Stimulated activated CD8-positive, alpha-beta memory T cell treated with anti-CD3 and anti-CD28 coated beads, Interleukin-4, amount 100 ng/mL, for 4 hours (primary cell): ENCODE measurements at places on chromosomes 5 and 9.
A peak's percentile ranks its signal among the peaks of the same experiment; 100 is the strongest.

GRCh38 chr9:17752021-17752420 is 173.2 kb downstream of the SH3GL2 start:
- no peak for DNase-seq

DNA sequence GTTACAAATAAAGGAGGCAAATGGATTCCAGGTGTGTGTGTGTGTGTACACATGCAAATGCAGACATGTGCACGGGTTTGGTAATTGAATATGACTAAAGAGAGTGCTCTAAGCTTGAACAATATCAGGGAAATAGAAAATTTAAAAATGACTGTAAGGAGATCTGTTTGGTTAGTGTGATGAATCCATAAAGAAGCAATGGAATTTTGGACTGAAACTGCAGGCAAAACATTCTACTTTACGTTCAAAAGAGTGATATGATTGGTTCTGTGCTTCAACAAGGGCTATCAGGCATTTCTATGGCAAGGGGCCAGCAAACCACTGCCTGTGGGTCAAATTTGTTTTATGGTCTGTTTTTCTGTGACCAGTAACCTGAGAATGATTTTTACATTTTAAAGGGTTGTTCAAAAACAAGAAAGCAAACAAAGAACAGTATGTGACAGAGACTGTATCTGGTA is 332.8 kb upstream of the KLF9 start:
- DNase-seq = no peak

- no peak for DNase-seq
These were observed 9.2 kb upstream of the DDX46 start for GRCh38 chr5:134749415-134749814.

- DNase-seq = no peak
These were observed 9.1 kb downstream of the LRRC70 start for GRCh38 chr5:62587737-62588136.

GRCh38 chr5:41869151-41869723 is 988 bp downstream of the OXCT1 start:
- DNase-seq = peak; percentile 0

GRCh38 chr5:148708854-148709253 is 54.5 kb upstream of the HTR4 start:
- no peak for DNase-seq

GRCh38 chr5:122067390-122067789 is 10.7 kb downstream of the LOX start:
- no peak for DNase-seq

GRCh38 chr5:100889165-100889743 is 13.8 kb downstream of the ST8SIA4 start:
- no peak for DNase-seq

DNA sequence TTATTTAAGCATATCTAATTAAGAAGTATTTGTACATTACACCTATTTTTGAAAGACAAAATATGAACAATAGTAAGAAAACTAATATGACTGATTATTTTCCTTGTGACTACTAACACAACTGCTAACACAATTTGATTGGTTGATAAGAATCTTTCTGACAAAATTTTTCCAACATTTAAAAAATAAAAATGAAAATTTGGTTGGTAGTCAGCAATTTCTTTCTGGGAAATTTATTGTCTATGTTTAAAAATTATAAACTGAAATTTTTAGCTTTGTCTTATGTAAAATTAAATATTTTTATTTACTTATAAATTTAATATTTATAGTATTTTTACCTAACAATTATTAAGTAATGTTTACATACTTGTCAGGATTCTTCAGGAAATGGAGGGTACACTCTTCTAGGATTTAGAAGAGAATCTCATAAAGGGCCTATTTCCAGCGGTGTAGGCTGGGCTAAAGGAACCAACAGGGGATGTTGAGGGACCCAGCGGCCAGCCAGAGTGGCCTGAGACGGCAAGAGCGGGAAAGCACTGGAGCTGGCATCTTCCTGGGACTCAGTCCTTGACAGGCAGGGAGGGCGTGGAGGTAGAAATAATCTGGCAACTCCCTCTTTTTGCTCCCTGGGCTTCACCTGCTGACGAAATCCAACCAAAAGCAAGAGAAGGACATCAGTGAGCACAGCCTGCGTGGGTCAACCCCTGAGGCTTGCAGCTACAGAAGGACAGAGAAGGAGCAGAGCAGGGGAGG is 14.7 kb upstream of the FAM120A start:
- DNase-seq = no peak

- no peak for DNase-seq
These were observed 12.4 kb upstream of the UBAC1 start for GRCh38 chr9:135973277-135974219.

DNA sequence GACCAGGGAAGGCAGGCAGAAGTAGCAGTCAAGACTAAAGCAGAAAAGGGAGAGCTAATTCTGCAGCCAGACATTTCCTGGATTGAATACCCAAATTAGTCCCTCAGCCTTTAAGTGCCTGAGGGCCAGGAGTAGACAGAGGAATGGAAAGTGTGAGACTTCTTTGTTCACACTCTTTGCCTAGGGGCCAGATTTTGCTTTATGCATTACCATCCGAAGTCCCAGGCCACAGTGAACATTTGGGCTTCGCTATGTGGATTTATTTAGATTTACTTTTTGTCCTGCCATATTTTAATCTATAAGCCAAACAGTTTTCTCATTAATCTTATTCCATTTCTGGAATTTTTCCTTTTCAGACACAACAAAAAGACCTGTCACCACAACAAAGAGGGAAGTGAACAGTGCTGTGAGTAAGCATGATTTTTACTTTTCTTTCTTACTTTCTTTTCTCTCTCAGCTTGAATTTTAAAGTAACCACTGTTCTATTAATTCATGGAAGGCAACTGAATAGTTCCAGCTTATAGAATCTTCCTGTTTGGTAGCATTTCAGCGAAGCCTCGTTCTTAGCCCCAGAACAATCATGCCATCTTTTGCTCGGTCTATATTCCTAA is 52.6 kb downstream of the PDCD1LG2 start:
- no peak for DNase-seq

- no peak for DNase-seq
These were observed 62.9 kb upstream of the ZNF622 start for GRCh38 chr5:16528382-16529110.

GRCh38 chr9:36325081-36325828 is 67.0 kb upstream of the GNE start:
- no peak for DNase-seq

DNA sequence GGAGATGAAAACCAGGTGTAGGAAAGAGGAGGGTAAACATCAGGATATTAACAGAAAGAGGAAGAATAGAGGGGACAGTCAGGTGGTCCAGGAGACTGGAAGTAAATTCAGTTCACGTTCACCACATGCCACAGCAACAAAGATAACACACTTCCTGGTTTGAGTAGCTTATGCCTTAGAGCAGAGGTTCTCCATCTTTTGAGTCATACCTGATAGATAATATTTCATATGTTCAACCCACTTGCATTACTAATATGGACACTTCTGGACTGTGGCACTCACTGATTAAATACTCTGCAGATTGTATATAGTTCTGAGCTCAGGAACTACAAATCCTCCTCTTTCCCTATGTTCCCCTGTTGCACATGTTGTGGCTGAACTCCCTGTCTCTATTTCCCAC is 179.9 kb upstream of the NR3C1 start:
- DNase-seq = no peak

DNA sequence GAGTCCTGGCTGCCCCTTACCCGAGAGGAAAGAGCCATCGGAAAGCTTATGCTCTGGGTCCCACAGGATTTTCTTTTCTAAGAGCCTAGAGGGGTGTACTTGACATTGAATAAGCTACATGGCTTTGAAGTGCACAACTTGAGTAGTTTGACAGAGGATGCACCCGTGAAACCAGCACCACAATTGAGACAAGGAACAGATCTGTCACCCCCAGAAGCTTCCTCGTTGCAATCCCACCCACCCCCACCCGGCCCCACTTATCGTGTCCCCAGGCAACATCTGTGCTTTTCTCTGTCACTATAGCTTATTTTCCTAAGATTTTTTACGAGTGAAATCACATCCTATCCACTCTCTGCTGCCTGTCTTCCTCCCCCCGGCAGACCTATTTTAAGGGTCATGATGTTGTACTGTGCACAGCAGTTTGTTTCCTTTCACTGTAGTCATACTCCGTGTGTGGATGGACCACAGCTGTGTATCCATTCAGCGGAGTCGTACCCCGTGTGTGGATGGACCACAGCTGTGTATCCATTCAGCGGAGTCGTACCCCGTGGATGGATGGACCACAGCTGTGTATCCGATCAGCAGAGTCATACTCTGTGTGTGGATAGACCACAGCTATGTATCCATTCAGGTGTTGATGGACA is 8.8 kb upstream of the FCN2 start:
- no peak for DNase-seq

GRCh38 chr5:135246605-135246922 is 152.5 kb downstream of the MACROH2A1 start:
- no peak for DNase-seq

DNA sequence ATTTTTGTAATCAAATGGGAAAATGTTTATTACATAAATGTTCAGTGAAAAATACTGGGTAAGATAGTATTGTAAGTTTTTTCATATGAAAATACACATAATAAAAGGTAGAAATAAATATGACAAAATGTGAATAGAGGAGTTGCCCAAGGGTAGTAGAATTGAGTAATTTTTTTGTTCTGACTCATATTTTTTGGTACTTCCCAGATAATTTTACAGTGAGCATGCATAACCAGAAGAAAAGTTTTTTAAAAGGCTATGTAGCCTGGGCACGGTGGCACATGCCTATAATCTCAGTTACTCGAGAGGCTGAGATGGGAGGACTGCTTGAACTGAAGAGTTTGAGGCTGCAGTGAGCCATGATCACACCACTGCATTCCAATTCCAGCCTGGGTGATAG is 116.9 kb downstream of the PIP5K1B start:
- DNase-seq = no peak

- no peak for DNase-seq
These were observed 143.7 kb upstream of the FSTL4 start for GRCh38 chr5:133756036-133756435.

GRCh38 chr9:134616341-134616740 is 25.3 kb upstream of the COL5A1 start:
- no peak for DNase-seq

- DNase-seq = no peak
These were observed 28.1 kb upstream of the RNU6ATAC start for GRCh38 chr9:134192311-134192950.

DNA sequence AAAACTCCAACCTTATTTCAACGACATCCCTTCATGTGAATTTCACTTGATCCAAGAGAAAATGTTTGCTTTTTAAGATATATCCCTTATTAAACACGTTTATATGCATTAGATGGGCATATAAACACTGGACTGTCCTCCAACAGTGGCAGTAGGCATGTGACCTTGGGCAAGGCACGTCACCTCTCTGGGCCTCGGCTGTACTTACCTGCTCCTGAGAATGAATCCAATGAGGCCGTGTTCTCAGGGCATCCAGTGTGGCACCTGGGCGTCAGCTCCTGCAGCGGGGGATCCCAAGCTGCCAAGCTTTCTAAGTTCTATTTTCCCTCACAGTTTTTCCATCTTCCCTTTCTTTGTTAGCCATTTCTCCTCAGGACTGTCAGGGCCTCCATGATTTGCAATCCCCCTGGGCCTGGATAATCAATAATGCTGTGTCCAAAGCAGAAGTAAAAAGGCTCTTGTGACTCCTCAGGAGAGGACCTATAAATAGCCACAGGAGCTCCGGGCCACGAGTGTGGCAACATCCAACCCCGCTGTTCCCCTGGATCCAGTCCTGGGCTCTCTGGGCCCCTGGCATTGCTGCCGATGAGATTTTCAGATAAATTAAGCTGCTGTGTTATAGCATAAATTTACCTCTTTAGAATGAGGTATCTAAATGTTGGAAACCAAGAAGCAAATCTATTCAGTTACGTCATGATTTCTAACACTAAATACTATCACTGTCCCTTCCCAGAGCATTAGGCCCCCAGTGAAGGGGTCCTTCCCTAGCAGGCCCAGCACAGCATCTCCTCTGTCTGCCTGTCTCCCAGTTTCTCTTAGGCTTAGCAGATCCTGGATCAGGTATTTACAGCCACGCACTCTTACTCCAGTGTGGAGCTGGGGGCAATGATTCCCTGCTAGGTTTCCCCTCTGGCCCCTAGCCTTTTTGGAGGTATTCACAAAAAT is 76.8 kb downstream of the PTPN3 start:
- no peak for DNase-seq

DNA sequence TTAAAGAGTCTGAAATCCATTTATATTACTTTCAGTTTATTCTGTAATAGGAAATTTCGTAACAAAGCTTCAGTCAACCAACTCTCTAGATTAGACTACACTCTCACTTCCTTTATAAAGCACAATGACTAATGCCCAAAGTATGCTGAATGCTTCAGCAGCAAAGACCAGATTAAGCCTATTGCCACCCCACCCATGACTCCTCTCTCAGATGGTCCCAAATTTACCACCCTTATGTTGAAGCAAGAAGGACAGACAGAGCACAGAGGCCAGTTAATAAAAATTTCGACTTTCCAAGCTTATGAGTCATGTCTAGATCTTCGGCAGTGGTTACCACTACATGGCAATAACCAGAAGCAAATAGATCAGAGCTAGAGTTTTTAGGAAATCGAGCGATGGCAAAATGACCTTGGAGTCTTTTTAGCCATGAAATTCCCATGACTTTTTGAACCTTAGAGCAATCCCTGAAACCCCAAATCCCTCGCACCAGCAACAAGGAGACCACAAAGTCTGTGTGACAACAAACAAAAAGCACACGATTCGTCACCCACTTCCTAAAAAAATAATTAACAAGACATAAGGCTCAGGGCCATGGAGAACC is 287.8 kb upstream of the RASA1 start:
- DNase-seq = no peak

GRCh38 chr5:111635916-111636570 is 121.0 kb downstream of the NREP start:
- DNase-seq = no peak

- DNase-seq = no peak
These were observed 7.2 kb downstream of the GAPT start for GRCh38 chr5:58498340-58498942.

DNA sequence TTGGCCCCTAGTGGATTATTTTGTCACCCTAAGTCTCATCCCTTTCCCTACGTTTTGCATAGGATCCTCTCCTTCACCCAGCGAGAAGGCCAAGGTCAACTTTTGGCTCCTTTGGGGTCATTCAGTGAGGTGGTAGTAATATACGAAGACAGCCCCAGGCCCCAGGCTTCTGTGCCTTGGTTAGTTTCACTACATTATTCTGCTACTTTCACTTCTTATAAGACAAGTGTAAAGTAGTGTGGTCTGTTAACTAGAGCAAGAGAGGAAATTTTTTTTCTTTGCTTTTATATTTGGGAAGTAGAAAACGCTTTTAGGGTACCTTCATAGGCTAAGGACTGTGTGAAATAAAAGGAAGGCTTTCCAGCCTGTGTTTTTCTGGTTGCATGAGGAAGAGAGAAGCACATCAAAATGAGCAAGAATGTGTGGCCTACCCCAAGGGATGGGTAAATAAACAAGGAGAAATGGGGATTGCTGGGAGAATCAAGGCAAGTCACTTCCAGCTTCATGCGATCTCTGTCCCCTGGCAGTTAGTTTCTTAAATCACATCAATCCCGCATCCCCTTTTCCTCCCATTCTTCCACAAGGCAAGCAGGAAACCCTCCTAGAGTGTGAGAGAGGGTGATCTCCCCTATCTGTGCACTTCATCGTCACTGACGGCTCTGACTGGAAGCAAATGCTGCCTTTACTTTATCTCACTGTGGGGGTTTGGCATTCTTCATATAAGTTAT is 677.0 kb upstream of the WWC1 start:
- DNase-seq = no peak
